SJCRH30 (cell line): ENCODE measurements at places on chromosomes 7 and 10. TPM values are rescaled to one million over a fixed set of nuclear protein-coding genes. Genes with fewer than 3 reads are reported as not detected.

GRCh38 chr7:100413889-100414288, 14.6 kb downstream of the ZCWPW1 start:
- no peak for DNase-seq
- no peaks in the 10 kb centered on the region for H3K36me3 ChIP-seq
- H3K4me1 ChIP-seq, result no peaks in the 10 kb centered on the region
- no peak overlapping the region for H3K27ac ChIP-seq

DNA sequence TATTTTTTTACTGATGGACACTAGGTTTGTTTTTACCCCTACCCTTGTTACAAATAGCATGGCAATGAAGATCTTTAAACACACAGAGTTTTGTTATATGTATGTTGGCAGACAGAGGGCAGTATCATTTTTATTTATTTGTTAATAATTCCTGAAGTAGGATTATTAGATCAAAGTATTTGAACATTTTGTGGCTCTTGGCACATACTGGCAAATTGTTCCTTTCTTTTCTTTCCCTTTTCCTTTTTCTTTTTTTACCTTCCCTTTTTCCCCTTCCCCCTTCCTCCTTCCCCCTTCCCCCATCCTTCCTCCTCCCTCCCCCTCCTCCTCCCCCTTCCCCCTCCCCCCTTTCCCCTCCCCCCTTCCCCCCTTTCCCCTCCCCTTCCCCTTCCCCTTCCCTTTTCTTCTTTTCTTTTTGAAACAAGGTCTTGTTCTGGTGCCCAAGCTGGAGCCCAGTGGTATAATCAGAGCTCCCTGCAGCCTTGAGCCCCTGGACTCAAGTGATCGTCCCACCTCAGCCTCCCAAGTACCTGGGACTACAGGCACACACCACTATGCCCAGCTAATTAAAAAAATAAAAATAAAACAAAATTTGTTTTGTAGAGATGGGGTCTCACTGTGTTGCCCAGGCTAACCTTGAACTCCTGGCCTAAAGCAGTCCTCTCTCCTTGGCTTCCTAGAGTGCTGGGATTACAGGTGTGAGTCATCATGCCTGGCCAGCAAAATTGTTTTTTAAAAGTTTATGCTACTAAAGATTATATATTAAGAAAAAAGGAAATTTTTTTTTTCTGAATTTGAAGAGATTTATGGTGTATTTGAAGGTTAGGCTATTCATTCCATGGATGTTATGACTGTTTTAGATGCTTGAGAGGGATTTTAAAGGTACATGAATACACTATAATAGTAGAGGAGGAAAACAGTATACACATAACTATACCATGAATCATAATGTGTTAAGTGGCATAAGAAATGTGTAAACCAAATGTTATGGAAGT, 39.3 kb downstream of the SEPTIN7 start:
- H3K36me3 ChIP-seq, result peaks cover 43% of the 10 kb centered on the region
- no peak for DNase-seq
- no peak overlapping the region for H3K4me3 ChIP-seq

DNA sequence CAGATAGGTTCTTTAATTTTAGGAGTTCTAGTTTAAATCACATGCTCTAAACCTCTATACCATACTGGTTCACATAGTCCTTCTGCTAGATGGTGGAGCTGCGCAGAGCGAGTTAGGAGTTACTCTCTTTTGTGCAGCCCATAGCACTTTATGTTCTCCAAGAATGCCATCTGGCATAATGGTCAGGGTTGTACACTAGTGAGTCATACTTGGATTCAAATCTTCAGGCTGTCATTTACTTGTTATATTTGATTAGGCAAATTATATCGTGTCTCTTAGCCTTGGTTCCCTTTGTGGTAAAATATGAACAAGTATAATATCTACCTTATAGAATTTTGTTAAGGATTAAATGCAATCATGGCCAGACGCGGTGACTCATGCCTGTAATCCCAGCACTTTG, 1078.3 kb downstream of the NRG3 start:
- H3K4me3 ChIP-seq, result no peak overlapping the region
- H3K27me3 ChIP-seq, result no peaks in the 10 kb centered on the region
- H3K4me1 ChIP-seq, result no peaks in the 10 kb centered on the region
- no peak overlapping the region for H3K27ac ChIP-seq
- DNase-seq, result no peak

DNA sequence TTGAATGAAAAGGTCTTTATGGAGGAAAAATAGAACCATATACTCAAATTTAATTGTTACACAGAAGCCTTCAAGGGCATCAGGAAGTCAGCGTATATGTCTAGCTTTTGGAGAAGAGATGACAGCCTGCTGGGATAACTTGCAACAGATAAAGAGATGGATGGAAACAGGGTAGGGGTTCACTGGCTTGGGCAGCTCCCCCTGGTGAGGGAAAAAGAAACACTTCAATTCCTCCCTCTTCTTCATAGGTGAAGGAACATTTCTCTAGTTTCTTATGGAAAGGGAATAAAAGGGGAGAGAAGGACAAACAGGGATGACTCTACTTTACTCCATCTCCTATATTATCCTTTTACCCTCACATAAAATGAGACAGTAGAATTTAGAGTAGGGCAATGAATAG, 635.7 kb downstream of the PHTF2 start:
- DNase-seq, result no peak
- H3K27me3 ChIP-seq, result no peaks in the 10 kb centered on the region
- no peaks in the 10 kb centered on the region for H3K36me3 ChIP-seq
- H3K4me1 ChIP-seq, result no peaks in the 10 kb centered on the region
- no peak overlapping the region for H3K4me3 ChIP-seq

- H3K27me3 ChIP-seq, result no peaks in the 10 kb centered on the region
- no peak overlapping the region for H3K27ac ChIP-seq
- H3K4me3 ChIP-seq, result no peak overlapping the region
- H3K36me3 ChIP-seq, result no peaks in the 10 kb centered on the region
Measured at GRCh38 chr7:665736-666453, 60.6 kb upstream of the DNAAF5 start.

The SEC61G gene
- total RNA-seq, result 340 and 359 TPM in 2 replicates

The STOX1 gene
- total RNA-seq, result 0.30 and 0.33 TPM in 2 replicates

The ANKRD61 gene
- 0.23 and 0.63 TPM in 2 replicates for total RNA-seq

DNA sequence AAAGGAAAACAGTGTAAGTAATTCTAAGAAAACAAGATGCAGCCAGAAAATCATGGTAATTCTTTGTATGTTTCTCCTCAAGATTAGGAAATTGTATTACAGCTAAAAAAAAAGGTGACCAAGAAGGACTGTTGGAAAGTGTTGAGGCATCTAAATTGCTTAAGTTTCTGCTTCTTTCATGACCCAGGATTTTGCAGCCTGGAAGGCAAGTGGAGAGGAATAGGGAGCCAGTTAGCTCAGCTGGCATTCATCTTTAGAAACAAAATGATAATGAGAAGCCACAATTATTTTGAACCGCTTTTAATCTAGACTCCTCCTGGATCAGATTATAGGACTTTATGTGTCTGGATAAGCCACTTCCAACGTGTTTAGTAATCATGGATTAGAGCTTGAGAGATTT, 56.8 kb upstream of the TMEM229A start:
- no peaks in the 10 kb centered on the region for H3K36me3 ChIP-seq
- no peaks in the 10 kb centered on the region for H3K27me3 ChIP-seq

- no peak overlapping the region for H3K4me3 ChIP-seq
- H3K27ac ChIP-seq, result no peak overlapping the region
- no peaks in the 10 kb centered on the region for H3K36me3 ChIP-seq
- no peaks in the 10 kb centered on the region for H3K4me1 ChIP-seq
- no peak for DNase-seq
Measured at GRCh38 chr10:129968853-129969183, 4.7 kb upstream of the EBF3 start.

The NME8 gene
- not detected in 2 replicates for total RNA-seq

DNA sequence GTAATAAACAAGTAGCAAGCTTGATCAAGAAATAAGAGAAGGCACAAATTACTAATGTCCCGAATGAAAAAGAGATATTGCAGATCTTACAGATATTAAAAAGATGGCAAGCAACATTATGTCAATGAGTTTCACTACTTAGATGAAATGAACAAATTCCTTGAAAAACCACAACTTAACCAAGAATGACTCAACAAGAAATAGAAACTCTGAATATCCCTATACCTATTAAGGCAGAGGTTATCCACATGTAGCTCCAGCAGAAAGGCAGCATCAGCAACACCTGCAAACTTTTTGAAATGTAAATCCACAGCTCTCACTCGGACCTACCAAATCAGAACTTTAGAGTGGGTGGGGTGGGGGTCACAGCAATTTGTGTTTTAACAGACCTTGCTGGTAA, 33.6 kb downstream of the PDE1C start:
- H3K4me3 ChIP-seq, result no peak overlapping the region
- no peak for DNase-seq
- H3K27ac ChIP-seq, result no peak overlapping the region
- H3K27me3 ChIP-seq, result peaks cover 3% of the 10 kb centered on the region; the same call in 1 of the 2 replicates
- H3K4me1 ChIP-seq, result no peaks in the 10 kb centered on the region

The ELMO1 gene
- 55.4 and 67.2 TPM in 2 replicates for total RNA-seq

DNA sequence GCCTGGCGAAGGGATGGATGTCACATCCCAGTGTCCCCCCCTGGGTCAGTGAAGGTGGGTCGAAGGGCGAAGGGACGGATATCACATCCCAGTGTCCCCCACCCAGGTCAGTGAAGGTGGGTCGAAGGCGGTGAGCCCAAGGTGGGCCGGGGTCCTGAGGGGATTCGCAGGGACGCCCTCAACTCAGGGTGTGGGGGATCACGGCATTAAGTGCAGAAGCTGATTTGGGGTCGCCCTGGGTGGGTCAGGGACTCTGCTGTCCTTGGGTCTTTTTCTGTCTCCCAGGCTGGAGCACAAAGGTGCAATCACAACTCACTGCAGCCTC, 21.9 kb downstream of the ADAP1 start:
- H3K4me1 ChIP-seq, result no peaks in the 10 kb centered on the region
- no peaks in the 10 kb centered on the region for H3K36me3 ChIP-seq
- no peaks in the 10 kb centered on the region; the same call in 1 of the 2 replicates for H3K27me3 ChIP-seq
- no peak overlapping the region for H3K4me3 ChIP-seq

- no peak for DNase-seq
- H3K27me3 ChIP-seq, result no peaks in the 10 kb centered on the region
- H3K4me3 ChIP-seq, result no peak overlapping the region
- no peaks in the 10 kb centered on the region for H3K36me3 ChIP-seq
- no peaks in the 10 kb centered on the region for H3K4me1 ChIP-seq
Measured at GRCh38 chr10:18463673-18464211, 187.6 kb downstream of the NSUN6 start.

The ELN gene
- 100 and 110 TPM in 2 replicates for total RNA-seq

DNA sequence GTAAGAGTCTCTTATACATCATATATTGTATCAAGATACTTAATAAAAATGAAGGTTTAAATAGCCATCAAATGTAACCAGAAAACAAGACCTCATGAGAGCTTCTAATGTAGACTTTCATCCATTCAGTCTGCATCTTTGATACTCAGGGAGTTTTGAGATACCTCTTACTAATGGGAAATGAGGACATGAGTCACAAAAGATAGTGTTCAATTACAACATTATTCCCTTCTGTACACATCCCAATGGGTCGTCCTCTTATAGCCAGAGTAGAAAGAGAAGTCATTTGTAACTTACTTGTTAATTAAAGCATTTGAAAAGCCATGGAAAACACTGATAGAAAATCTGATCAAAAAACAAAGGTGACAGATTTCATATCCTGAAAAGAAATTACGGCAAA, 19.4 kb downstream of the SHTN1 start:
- no peak overlapping the region for H3K4me3 ChIP-seq
- DNase-seq, result no peak
- no peak overlapping the region for H3K27ac ChIP-seq
- no peaks in the 10 kb centered on the region for H3K4me1 ChIP-seq
- H3K36me3 ChIP-seq, result no peaks in the 10 kb centered on the region
- no peaks in the 10 kb centered on the region for H3K27me3 ChIP-seq

- no peak overlapping the region for H3K4me3 ChIP-seq
- H3K36me3 ChIP-seq, result no peaks in the 10 kb centered on the region
- no peak for DNase-seq
- H3K27ac ChIP-seq, result no peak overlapping the region
Measured at GRCh38 chr7:35677582-35678356, 17.2 kb downstream of the HERPUD2 start.

DNA sequence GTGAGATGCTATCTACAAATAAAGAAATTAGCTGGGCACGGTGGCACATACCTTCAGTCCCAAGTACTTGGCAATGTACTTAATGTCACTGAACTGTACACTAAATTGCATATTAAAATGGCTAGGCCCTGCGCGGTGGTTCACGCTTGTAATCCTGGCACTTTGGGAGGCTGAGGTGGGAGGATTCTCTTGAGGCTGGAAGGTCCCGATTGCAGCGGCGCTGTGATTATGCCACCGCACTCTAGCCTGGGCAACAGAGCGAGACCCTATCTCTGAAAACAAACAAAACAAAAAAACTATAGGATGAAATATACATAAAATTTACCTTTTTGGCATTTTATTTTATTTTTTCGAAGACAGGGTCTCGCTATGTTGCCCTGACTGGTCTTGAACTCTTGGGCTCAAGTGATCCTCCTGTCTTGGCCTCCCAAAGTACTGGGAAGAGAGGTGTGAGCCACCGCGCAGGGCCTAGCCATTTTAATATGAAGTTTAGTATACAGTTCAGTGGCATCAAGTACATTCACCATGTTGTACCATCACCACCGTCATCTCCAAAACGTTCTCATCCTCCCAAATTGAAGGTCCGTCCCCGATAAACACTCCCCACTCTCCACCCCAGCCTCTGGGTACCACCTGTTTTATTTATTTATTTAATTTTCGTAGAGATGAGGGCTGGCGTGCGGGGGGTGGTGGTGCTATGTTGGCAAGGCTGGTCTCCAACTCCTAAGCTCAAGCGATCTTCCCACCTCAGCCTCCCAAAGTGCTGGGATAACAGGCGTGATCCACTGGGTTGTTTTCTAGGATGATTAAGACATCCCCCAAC, 1.3 kb upstream of the EIF3B start:
- H3K27ac ChIP-seq, result peak overlapping the region; percentile 100
- 0 out of 2 replicates have a peak, but pooled peaks cover 3% of the 10 kb centered on the region for H3K4me1 ChIP-seq
- H3K36me3 ChIP-seq, result peaks cover 18% of the 10 kb centered on the region; the same call in 1 of the 2 replicates
- H3K27me3 ChIP-seq, result no peaks in the 10 kb centered on the region

- H3K27ac ChIP-seq, result no peak overlapping the region
- H3K4me1 ChIP-seq, result no peaks in the 10 kb centered on the region
- no peaks in the 10 kb centered on the region for H3K27me3 ChIP-seq
- H3K36me3 ChIP-seq, result no peaks in the 10 kb centered on the region
- no peak for DNase-seq
- no peak overlapping the region for H3K4me3 ChIP-seq
Measured at GRCh38 chr7:138299066-138299465, 161.0 kb upstream of the TRIM24 start.

The ERVW-1 gene
- 66.6 and 78.1 TPM in 2 replicates for total RNA-seq

GRCh38 chr10:128943111-128943510, 523.9 kb upstream of the MGMT start:
- no peaks in the 10 kb centered on the region for H3K36me3 ChIP-seq
- no peak overlapping the region for H3K4me3 ChIP-seq
- no peaks in the 10 kb centered on the region for H3K4me1 ChIP-seq
- no peaks in the 10 kb centered on the region for H3K27me3 ChIP-seq

The ACBD7 gene
- 7.8 and 8.9 TPM in 2 replicates for total RNA-seq

GRCh38 chr7:156000601-156001396, 188.5 kb upstream of the SHH start:
- no peaks in the 10 kb centered on the region for H3K36me3 ChIP-seq
- no peak overlapping the region for H3K4me3 ChIP-seq
- no peak for DNase-seq
- H3K27me3 ChIP-seq, result peaks cover 46% of the 10 kb centered on the region
- no peak overlapping the region for H3K27ac ChIP-seq
- no peaks in the 10 kb centered on the region for H3K4me1 ChIP-seq

The ITGA8 gene
- not detected in 2 replicates for total RNA-seq

The WIPF3 gene
- total RNA-seq, result not detected in 2 replicates

GRCh38 chr7:26372704-26373103, 81.0 kb downstream of the SNX10 start:
- no peak overlapping the region for H3K4me3 ChIP-seq
- no peak for DNase-seq
- H3K36me3 ChIP-seq, result no peaks in the 10 kb centered on the region
- H3K27me3 ChIP-seq, result peaks cover 3% of the 10 kb centered on the region; the same call in 1 of the 2 replicates

The SFRP5 gene
- total RNA-seq, result not detected in 2 replicates
